ENCODE measurements at places on chromosomes 1 and 21.

GRCh38 chr1:174200746-174201145, 41.4 kb downstream of the RABGAP1L start:
- peak; percentile 10 for DNase-seq

- no peak for DNase-seq
Observed at GRCh38 chr21:20250337-20250736, 747.9 kb upstream of the NCAM2 start.

GRCh38 chr21:27244352-27244751, 277.5 kb upstream of the ADAMTS5 start:
- DNase-seq = no peak

DNA sequence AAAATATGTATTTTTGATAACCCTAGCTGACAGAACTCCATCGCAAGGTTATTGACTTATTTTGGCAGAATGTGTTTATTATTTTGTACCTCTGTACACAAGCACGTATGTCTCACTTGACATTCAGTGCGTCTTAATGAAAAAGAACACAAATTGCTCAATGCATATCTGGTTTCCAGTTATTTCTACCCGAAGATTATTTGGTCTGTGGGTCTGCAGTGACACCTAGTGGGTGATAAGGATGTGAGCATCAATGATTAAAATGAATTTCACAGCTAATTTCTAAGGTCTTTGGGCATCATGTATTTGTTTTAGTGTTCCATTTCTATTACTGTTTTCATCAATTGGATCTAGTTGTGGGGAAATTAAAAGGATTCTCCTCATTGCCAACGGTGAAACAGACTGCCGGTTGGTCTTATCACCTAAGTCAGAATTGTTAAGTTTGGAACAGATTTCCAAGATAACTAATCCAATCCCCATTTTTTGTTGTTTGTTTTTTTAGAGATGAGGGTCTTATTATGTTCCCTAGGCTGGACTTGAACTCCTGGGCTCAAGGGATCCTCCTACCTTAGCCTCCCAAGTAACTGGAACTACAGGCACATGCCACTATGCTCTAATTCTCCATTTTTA, 13.9 kb downstream of the DDX20 start:
- peak; percentile 66 for DNase-seq

DNA sequence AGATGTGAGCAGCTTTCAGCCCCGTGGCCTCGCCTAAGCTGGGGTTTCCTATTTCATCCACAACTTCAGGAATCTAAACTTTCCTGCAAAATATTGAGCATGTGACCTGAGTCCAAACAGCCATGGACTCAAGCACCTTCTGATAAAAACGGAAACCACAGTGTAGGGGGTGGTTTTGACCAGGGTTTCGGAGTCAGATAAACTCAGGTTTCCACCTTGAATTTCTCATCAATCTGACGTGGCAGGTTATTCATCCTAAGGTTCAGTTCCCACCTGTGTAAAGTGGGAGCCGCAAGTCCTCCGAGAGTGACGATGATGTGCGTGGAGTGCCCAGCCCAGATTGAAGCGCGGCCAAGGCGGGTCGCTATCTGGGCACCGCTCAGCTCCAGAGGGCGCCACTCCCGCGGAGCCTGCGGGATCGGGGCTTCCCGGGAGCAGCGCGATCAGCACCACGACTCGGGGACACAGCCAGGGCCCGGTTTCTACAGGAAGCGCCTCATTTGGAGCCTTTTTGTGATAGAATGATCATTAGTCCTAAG, 871 bp upstream of the ETS2 start:
- DNase-seq = peak; percentile 54

DNA sequence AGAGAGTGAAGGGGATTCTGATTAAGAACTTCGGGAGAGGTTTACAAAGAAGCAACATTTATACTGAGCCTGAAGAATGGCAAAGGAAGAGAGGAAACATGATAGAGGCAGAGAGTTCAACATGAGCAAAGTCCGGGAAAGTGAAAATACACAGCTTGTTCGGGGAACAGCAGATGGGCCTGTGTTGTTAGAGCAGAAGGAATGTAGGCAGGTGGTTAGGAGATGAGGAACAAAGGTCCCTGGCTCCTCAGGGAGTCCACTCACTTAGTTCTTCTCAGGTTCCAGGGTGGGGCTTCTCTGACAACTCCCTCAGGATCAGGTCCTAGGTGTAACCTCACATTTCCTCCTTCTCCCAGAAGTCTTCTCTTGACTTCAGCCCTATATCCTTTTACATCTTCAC, 5.1 kb upstream of the ZNF326 start:
- no peak for DNase-seq

- no peak for DNase-seq
Observed at GRCh38 chr21:35019631-35020032, 29.5 kb downstream of the RUNX1 start.

DNA sequence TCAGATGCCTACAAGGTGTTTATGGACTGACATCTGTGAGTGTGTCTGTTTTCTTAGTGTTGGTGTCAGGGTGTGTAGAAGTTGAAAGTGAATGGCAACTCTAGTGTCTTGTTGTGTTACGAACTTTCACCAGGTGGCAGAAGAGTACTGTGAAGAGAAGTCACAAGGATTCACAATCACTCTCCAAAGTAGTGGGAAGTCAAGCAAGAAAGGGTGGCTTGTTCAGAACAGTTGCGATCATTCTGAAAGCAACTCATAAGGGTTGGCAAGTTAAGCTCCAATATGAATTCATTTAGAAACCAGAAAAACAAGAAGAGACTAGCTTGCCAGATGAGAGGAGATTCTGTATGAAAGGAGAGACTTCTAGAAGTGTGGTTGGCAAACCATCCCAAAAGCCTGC, 86.1 kb downstream of the FASLG start:
- DNase-seq = peak; percentile 56

GRCh38 chr1:180193141-180194047, 36.7 kb upstream of the LHX4 start:
- no peak for DNase-seq

- no peak for DNase-seq
Observed at GRCh38 chr1:216553040-216553439, 129.8 kb upstream of the USH2A start.

GRCh38 chr1:44223187-44223610, 9.9 kb downstream of the DMAP1 start:
- no peak for DNase-seq

GRCh38 chr1:36446271-36446670, 4.0 kb downstream of the OSCP1 start:
- peak; percentile 45 for DNase-seq

DNA sequence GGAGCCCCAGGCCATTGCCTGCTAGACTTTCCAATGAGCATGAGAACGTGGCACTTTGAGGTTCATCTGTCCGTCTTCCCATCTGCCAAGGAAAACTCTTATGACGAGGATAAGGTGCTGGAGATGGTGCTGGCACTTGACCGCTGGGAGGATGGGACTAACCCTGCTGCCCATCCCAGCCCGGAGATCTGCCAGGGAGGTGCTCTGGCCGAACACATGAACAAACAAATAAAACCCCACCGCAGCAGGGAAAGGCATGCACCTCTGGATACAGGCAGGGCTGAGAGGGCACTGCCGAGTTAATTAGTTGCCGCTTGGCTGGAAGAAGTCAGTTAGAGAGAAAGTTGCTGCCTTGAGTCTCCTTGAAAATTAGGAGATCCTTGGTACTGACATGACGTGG, 308.4 kb downstream of the AJAP1 start:
- DNase-seq = no peak

DNA sequence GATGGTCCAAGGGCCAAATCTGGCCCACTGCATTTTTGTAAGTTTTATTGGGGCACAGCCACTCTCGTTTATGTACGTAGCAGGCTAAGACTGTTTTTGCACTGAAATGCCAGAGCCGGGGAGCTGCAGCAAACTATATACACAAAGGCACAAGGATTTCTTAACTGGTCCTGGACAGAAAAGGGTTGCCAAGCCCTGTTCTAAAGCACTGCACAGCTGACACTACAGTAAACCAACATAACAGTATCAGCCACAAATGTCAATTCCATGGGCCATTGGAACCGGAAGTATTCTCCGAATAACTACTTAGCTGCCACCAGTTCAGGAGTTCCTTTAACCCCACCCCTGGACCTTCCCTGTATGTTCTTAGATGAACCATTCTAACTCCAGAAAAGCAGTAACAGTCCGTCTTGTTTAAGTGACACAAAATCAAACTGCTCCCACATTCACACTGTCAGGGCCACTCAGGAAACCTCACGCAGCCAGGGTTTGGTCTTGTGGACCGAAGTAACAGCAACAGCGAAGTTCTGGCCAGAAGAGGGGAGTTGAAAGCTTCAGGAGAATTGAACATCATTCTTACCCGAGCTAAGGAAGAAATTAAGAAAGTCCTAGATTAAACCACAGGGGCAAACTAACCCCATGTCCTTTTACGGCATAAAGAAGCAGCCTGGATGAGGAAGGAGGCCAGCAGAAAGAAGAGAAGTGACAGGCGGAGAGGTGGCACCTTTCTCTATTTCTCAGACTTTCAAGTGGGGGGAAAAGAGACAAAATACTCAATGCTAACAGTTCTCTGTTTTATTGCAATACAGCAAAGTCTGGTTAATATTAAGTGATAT, 49.2 kb downstream of the COQ8A start:
- no peak for DNase-seq

DNA sequence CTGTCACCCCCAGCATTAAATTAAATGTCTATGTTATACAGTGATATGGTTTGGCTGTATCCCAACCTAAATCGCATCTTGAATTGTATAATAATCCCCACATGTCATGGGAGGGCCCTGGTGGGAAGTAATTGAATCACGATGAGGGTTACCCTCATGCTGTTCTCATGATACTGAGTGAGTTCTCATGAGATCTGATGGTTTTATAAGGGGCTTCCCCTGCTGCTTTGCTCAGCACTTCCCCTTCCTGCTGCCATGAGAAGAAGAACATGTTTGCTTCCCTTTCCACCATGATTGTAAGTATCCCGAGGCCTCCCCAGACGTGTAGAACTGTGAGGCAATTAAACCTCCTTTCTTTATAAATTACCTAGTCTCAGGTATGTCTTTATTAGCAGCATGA, 445.7 kb downstream of the MRPL39 start:
- DNase-seq = no peak

DNA sequence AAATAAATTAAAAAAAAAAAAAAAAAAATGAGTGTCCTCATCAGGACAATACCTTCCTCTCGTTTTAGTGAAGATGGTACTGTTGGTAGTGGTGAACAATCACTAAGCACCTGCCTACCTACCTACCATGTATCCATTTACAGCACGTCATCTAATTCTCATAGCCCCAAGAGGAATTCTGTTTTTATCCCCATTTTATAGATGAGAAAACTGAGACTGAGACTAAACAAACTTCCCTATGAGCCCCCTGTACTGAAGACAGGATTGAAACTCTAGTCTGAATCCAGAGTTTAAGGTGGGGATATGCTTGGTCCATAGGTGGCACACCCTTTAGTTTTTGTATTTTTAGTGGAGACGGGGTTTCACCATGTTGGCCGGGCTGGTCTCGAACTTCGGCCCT, 17.3 kb upstream of the THEMIS2 start:
- no peak for DNase-seq

DNA sequence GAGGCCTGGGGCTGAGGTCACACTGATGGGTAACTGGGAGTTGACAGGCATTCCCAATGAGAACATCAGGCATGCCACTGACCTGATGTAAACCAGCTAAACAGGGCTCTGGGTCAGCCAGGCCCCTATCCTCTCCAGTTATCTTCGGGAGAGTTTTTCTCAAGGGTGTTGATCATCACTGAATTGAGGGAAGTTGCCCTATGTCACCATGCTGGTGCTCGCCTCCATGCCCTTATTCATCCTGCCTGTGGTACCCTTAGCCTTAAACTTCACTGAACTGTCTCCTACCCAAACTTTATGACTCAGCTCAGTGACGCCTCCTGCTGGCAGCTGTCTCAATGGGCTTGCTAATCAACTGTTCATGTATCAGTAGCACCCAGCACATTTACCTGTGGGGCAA, 80.7 kb upstream of the TNR start:
- DNase-seq = peak; percentile 58

DNA sequence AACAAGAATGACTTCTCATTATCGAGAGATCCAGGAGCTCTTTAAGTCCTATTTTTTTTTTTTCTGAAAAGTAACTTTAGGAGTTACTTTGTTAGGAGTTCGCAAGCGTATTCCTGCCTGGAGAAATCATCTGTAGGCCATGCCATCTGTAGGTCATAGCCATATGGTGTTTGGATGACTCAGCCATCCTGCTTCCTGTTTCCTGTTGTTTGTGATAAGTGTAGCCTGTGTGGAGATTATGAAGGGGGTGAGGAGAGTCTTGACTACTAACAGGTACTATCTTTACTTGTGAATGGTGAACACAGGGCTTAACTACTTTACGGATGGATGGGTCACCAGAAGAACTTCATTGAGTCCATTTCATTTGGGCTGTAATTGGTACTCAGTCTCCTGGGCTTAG, 327.2 kb downstream of the PTPRU start:
- DNase-seq = no peak

DNA sequence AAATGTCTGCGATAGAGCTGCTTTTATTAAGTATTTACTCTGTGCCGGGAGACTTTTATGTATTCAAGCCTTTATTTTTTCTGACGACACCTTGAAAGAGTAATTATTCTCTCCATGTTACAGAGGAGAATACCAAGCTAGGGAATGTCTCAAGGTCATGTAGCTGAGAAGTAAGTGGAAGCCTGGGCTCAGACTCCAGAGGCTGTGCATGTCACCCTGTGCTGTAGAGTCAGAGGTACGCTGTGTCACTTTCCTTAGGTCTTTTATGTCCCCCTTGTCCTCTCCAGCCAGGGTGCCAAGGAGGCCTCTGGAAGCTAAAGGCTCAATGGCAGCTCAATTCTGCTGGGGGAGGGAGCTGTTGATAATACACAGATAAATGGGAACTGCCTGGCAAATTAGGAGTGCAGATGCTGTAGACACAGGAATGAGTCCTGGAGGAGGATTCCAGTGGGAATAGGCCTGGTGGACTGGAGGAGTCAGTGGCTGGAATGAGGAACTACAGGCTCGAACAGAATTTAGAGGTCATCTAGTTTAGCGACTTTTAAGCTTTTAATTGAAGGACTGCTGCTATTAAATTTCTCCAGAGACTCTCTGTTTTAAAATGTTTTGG, 9.3 kb upstream of the IL19 start:
- no peak for DNase-seq

GRCh38 chr1:239952348-239953308, 139.1 kb upstream of the FMN2 start:
- DNase-seq = peak; percentile 2

- DNase-seq = no peak
Observed at GRCh38 chr1:211633524-211633846, 41.9 kb downstream of the NEK2 start.

- DNase-seq = peak; percentile 44
Observed at GRCh38 chr1:235304549-235305451, 23.2 kb downstream of the ARID4B start.

- peak; percentile 33 for DNase-seq
Observed at GRCh38 chr1:23556635-23557470, 2.4 kb downstream of the ID3 start.
